ENCODE measurements at places on chromosomes 2 and 18.

- no peak for DNase-seq
These were observed 1.8 kb downstream of the B3GNT7 start for GRCh38 chr2:231397011-231397927.

GRCh38 chr2:129285012-129285411, 694.5 kb upstream of the RAB6C start:
- DNase-seq: no peak

DNA sequence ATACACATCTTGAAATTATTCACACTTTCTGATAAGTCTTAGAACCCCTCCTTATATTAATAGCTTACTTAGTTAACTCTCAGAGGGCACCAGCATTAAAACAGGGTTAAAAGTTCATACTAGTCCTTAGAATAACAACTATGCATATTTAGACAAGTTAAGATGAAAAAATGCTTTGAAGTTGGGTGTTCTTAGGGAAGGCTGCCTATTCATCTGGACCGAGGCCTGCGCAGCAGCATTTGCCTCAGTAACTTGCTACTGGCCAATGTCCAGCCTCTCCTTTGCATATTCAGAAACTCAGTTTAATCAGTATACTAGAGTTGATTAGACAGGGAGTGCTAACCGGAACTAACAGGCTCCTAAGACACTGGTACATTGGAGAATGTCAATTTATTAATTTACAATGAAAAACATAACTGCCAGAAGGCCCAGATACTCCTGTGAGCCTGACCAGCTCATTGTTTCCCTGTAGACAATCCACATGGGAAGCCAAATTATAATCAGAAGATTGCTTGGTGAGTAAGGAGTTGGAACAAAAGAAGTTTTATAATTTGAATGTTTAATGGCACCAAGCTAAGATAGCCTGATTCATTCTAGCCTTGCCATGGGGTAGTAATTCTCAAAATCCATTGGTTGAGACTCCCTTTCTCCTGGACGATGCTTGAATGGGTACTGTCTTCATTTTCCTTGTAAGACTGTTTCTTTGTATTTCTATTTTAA, 48.9 kb downstream of the DYNC1I2 start:
- DNase-seq: no peak

- no peak for DNase-seq
These were observed 457.1 kb downstream of the PARD3B start for GRCh38 chr2:205002390-205002789.

DNA sequence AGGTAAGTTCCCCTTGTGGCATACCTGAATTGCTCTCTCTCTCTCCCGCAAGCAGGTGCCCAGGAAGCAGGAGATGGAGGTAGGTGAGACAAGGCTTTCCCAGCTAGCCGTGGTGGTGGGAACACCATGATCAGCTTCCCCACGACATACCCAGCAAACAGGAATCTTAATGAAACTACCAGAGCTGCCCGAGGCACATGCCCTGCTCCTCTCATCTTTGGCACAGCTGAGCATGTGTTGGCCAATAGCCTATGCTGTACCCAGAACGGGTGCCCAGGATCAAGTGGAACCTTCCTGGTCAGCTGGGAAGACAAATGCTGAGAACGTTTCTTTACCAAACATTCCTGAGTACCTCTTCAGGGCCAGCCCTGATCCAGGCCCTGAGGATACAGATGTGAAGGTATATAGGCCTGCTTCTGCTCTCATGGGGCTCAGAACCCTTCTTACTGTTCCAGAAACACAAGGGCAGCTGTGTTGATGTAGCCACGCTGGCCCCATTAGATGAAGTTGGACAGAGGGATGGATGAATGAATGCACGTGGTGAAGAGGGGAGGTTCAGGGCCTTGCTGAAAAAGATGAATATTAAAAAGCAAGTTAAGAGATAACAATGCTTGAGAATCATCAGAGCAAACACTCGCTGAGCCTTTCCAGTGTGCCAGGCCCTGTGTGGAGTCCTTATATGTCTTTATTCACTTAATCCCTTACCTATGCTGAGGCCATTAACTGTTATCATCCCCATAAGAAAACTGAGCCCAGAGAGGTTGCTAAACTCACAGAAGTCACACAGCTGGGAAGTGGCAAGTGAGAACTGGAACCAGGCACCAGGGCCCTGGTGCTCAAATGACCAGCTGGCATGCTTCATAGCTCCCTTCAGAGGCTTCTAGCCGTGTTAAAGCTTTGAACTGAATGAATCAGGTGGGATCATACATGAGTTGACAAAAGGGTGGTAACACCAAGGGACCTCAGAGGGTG, 68.8 kb upstream of the TMEM247 start:
- DNase-seq: no peak

GRCh38 chr2:183000846-183001245, 37.4 kb downstream of the NCKAP1 start:
- no peak for DNase-seq

DNA sequence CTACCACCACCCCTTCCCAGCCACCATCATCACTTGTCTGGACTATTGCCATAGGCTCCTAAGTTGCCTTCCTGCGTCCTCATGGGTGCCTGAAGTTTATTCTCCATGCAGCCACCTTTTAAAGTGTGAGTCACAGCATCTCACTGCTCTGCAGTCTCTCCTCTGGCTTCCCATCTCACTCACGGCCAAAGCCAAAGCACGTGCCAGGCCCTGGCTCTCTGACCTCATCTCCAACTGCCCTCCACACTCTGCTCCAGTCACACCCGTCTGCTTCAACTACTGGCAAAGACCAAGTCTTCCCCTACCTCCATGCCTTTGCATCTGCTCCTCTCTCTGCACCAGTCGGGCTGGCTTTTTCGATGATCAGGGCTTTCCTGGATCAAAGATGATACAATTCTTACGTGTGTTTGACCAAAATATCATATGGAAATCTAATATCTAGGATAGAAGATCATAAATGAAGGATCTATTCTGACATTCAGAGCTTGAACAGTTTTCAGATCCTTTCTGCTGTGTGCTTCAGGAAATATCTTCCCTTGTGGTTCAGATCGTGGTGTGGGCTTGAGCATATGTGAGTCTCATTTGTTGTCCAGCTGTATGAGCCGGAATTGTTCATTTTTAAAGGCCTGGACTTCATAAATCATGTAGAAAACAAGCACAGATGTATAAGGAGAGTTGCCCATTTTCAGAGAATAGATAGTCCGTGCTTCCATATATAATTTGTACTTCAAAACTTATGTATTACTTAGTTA, 175.6 kb downstream of the PRKCE start:
- DNase-seq: no peak

GRCh38 chr2:157901325-157901724, 25.2 kb upstream of the ACVR1 start:
- DNase-seq: no peak

GRCh38 chr2:33652830-33653229, 53.7 kb upstream of the FAM98A start:
- no peak for DNase-seq

DNA sequence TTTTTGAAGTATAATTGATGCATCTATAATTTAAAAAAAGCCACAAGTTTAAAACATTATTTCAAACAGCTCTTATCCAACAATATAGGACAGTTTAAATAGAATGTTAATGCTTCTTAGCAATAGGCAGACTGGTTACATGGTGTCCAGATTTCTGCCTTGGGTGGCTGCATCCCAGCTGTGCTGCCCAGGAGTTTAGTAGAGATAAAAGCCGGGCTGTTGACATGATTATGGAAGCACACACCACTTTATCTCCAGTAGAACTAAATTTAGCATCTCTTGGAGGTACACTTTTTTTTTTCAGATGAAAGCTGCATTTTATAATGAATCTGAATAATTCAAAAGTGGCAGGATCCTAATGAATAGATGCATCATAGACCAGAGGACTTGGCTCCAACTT, 309.7 kb downstream of the PLCL1 start:
- DNase-seq: no peak

DNA sequence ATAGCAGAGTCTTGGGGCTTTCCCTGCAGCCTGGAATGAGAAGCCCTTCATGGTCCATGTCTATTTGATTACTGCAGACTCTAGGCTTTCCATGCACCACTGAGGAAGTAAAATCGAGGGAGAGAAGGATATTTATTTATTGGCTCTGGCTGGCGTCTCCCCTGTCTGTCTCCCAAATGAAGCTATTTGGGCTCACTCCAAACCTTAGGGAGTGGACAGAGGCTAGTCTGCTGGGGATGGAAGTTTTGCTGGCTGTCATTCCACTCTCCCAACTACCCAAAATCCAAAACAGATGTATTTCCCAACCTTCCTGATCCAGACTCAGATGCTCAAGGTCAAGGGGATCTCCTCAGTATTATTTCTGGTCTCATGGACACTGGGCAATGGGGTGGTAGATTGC, 33.7 kb downstream of the TMEM17 start:
- DNase-seq: no peak

DNA sequence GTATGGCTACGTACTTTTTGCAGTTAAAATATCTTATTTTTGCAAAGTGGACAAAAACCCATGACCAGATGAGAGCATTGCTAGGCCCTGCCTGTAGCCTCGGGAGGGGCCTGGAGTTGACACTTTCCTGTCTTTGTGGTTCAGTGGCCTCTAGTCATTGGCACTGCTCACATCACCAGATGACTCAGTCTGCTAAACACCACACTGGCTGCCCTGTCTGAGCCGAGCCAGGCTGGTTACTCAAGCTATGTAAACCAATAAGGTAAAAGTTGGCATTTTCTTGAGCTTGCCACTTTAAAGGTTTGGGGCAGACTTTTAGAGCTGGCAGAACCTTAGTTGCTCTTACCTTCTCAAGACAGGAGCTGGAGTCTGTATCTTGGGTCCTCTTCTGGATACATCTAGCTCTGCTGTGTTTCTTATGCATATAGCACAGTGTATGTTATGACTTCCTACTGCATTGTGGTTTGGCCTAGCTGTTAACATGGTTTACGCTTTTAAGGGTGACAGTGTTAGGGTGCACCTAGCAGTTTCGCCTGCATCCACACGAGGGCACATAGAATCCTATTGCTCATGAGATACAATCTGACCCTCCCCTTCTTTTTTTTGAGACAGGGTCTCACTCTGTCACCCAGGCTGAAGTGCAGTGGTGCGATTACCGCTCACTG, 76.4 kb downstream of the AP1S3 start:
- DNase-seq: no peak

DNA sequence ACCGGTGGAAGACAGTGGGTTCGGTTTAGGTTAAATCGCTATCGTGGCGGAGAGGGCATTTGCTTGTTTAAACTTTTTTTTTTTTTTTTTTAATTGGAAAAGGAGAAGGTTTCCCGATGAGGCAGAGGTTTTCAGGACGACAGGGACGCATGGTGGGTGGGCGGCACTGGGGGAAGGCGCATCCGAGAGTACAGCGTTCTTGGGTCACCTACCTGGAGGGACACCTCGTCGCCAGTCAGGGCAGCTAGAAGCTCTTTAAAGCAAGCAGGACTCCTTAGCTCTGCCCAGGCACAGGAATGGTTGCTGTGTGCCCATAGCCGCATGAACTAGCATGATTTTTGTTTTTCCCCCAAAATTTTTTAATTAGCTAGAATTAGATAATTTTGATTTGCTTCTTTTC, 437 bp downstream of the LDLRAD4 start:
- DNase-seq: no peak

- no peak for DNase-seq
These were observed 300.0 kb upstream of the HS6ST1 start for GRCh38 chr2:128618642-128619041.

- no peak for DNase-seq
These were observed 38.4 kb downstream of the TGFBRAP1 start for GRCh38 chr2:105290981-105291660.

- no peak for DNase-seq
These were observed 287.4 kb downstream of the MBD2 start for GRCh38 chr18:53937037-53937436.

- no peak for DNase-seq
These were observed 173.1 kb upstream of the RAB6C start for GRCh38 chr2:129806317-129806716.

DNA sequence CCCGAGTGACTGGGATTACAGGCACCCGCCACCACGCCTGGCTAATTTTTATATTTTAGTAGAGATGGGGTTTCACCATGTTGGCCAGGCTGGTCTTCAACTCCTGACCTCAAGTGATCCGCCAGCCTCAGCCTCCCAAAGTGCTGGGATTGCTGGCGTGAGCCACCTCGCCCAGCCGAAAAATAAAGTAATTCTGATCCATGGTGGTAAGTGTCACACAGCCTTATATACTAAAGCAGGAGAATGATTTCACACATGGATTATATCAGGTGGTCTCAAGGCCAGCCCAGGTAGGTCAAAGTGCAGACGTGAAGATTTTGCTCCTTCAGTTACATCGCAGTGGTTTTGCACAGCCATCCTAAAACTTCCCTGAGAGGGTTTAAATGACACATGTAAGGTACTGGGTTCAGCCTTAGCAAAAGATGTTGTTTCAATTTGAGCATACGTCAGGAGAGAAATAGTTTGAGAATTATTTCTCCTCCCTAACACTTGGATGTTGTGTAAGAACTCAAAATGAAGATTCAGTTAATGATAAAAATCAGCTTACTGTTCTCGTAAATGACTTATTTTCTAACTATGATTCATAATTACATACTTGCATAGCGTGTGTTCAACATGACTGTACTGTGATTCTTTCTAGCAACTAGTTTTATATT, 93.0 kb upstream of the SLC39A10 start:
- no peak for DNase-seq

DNA sequence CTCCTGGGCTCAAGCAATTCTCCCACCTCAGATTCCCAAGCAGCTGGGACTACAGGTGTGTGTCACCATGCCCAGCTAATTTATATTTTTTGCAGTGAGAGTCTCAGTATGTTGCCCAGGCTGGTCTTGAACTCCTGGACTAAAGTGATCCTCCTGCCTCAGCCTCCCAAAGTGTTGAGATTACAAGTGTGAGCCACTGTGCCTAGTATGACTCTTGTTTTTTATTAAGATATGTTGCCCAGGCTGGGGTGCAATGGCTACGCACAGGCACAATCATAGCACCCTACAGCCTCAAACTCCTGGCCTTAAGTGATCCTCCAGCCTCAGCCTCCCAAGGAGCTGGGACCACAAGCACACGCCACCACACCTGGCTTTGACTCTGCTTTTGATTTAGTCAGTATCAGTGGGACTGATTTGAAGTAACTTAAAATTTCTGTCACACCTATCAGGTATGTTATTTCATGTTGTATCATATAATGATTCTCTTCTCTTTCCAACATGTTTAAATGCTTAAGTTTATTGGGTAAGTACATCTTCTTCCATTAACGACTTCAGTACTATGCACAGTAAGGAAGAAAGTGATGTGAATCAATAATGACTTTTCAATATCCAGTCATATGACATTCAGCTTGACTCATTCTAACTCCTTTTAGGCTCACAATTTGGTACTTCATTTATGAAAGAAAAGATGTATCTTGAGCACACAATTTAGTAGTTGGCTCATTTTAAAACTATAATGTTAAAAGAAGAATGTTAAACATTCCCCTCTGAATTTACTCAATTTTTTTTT, 6.3 kb downstream of the PPP4R3B start:
- no peak for DNase-seq

Measured in anterior cingulate cortex (tissue), 58 donors.